Psoas muscle (tissue), 8 donors: ENCODE measurements at places on chromosomes 11 and 22. TPM values are rescaled to one million over a fixed set of nuclear protein-coding genes. Genes with fewer than 3 reads are reported as not detected.

DNA sequence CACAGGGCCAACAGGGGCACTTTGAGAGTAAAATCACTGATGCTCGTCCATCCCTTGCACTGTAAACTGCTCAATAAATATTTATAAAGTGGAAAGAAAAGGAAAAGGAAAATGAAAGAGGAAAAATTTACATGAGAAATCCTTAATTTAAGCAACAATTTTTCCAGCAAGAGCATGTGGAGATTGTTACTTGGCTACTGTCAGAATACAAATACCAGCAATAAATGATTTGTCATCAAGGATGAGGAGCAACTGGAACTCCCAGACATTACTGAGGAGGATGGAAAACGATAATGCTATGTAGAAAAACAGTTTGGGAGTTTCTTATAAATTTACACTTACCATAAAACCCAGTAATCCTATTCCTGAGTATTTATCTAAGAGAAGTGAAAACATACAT lies 123.0 kb downstream of the SGSM3 start:
- DNase-seq, result no peak

DNA sequence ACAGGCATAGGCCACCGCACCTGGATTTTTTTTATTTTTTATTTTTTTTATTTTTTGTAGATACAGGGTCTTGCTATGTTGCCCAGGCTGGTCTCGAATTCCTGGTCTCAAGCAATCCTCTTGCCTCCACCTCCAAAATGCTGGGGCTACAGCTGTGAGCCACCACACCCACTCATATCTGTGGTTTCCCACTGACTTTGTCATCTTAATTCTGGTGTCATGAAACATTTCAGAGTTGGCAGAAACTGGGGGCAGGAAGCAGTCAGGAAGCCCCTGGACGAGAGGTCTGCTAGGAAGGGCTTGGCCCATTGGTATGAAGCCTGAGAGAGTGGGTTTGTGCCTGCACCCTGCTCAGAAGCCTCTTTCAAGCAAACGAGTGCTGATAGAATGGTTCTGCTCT lies 49.1 kb downstream of the COMMD9 start:
- no peak for DNase-seq

DNA sequence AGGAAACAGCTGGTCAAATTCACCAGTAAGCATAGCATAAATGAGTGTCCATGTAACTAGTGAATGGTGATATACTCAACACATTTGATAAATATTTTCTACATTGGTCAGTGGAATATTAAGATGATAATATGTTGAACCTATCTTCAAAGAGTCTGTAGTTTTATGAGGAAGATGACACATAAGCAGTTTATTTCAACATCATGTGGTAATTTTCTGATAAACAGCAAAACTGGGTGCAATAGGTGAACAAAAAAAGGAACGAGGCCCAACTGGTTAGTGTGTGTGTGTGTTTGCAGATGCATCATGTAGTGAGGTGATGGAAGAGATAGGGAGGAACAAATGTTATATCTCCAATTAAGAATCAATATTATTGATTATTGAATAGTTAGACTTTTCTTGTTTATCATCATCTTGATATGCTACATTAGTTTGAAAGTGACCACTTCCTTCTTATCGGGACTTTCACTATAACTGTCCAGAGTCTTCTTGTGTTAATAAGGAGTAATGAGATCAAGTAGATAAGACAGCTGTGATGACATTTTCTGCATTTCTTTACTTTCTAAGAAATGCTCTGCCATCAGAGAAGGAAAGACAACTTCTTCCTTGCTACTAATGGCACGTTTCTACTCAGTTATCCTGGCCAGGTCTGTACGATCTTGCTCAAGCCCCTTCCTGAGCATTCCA lies 270.7 kb downstream of the ETS1 start:
- DNase-seq, result no peak

GRCh38 chr11:104830080-104830479 lies 68.2 kb downstream of the CASP12 start:
- no peak for DNase-seq

- no peak for DNase-seq
Observed at GRCh38 chr11:75896843-75897419, 81.9 kb downstream of the UVRAG start.

GRCh38 chr11:126124231-126124661 lies 61.6 kb upstream of the CDON start:
- DNase-seq, result no peak

DNA sequence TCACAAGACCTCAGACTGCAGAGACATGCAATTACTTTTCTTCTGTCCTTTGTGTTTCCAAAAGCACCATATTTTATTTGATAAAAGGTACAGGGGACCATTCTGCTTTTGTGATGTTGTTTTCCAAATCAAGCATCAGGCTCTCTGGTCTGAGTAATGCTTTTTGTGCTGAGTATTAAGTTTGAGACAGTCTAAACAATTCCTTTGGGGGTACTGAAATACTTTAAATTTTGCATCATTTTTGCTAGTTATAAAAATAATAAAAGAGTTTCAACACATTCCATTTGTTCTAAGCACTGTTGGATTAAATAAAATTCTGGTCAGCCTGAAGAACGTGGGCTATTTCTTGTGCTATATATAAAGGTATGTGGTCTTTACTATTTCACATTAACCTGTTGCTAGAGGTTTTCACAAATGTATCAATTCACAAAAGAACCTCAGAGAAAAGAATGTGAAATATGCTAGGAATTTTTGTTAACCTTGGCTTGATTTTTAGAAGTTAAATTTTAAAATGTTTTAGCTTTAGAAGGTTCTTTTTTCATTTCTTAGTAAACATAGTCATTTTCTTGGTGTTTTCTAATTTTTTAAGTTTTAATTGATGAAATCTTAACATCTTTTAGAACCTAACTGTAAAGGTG lies 61.6 kb downstream of the C22orf31 start:
- DNase-seq, result no peak

- peak; percentile 72 for DNase-seq
Observed at GRCh38 chr11:66363805-66364535, 7.6 kb downstream of the SLC29A2 start.

FGF3 gene
- not detected for total RNA-seq

DNA sequence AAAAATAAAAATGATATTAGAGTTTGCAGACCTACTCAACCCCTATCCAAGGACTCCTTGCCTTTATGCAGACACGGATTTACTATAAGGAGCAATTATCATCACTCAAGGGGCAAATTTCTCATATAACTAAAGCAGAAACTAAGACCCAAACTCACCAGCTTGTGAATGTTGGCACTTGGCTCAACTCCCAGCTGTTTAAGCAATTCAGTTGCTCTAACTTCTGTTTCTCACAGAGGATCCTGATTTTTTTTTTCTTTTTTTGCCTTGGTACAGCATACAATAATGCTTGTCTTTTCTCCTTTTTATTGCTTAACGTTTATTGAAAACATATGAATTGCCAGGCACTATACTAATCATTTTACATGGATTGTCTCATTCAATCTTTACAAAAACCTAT lies 9.6 kb upstream of the CBLIF start:
- no peak for DNase-seq

ART5 gene
- 4.4 TPM for total RNA-seq

GRCh38 chr11:126891556-126892217 lies 108.9 kb downstream of the KIRREL3 start:
- peak; percentile 37 for DNase-seq

F2 gene
- total RNA-seq, result not detected

SEPTIN5 gene
- total RNA-seq, result 8.5 TPM

CHRM1 gene
- total RNA-seq, result not detected

- no peak for DNase-seq
Observed at GRCh38 chr22:35218079-35218478, 39.2 kb upstream of the HMGXB4 start.

VSTM5 gene
- not detected for total RNA-seq

CTNND1 gene
- 33.2 TPM for total RNA-seq

DNA sequence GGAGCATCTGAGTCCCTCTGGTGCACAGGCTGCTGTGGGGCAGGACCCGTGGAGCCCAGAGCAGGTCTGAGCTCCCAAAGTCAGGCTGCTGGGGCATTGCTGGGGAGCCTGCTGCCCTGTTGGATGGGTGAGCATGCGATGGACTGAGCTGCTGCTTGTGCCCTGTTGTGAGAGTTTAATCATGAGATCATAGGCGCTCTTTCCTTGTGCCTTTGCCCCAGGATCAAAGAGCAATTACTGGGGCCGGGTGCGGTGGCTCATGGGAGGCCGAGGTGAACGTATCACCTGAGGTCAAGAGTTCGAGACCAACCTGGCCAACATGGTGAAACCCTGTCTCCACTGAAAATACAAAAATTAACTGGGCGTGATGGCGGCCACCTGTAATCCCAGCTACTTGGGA lies 37.5 kb downstream of the MUC6 start:
- DNase-seq, result no peak

TREH gene
- not detected for total RNA-seq

DNA sequence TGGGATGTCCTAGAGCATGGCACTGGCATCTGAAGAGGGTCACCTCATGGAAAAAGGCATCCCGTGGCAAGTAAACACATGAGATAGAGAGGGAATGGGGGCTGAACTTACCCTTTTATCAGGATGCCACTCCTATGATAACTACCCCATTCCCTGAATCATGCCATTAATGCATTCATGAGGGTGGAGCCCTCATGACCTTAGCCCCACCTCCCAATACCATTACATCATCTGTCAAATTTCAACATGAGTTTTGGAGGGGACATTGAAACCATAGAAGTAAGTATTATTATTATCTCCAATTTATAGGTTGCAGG lies 65.2 kb downstream of the MTNR1B start:
- no peak for DNase-seq

GRCh38 chr11:111366560-111367410 lies 12.3 kb downstream of the POU2AF1 start:
- DNase-seq, result no peak

- no peak for DNase-seq
Observed at GRCh38 chr11:37642296-37642695, 1044.3 kb upstream of the RAG2 start.

LDHAL6A gene
- not detected for total RNA-seq

TMEM151A gene
- not detected for total RNA-seq

DNA sequence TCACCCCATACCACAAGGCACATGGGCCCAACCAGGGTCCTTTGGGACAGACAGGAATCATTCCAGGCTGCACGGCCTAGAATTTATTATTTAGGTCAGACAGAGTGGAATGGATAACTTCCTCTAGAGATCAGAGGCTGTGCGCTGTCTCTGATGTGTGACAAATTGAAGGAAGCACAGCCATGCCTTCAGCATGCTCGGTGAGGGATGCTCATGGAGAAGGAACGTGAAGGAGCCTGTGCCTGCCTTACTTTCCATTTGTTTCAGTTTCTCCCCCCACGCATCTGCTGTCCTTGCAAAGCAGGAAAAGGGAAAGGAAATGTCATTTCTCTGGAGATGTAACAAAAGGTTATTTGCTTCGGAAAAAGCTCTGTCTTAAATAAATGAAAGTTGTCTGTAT lies 644.1 kb downstream of the OPCML start:
- DNase-seq, result no peak

CHID1 gene
- total RNA-seq, result 31.2 TPM

DNA sequence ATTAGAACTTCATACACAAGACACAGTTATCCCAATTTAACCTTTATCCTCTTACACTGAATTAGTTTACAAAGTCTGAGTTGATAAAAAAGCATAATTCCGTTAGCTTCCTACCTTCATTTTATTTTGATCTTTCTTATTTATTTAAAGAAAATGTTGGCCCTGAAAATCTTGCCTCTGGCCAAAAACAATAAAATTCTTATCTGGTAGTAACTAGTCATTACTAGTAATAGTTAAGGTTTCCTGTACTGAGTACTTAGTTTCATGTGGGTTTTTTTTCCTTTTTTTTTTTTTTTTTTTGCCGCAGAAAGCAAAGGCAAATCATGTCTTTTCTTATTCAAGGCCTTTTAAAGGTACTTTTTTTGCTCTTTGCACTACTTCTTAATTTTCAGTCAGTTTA lies 120.6 kb downstream of the PAX6 start:
- DNase-seq, result no peak

- DNase-seq, result no peak
Observed at GRCh38 chr11:33724644-33725035, 11.6 kb downstream of the CD59 start.

GRCh38 chr11:115751243-115752015 lies 247.2 kb upstream of the CADM1 start:
- no peak for DNase-seq

DNA sequence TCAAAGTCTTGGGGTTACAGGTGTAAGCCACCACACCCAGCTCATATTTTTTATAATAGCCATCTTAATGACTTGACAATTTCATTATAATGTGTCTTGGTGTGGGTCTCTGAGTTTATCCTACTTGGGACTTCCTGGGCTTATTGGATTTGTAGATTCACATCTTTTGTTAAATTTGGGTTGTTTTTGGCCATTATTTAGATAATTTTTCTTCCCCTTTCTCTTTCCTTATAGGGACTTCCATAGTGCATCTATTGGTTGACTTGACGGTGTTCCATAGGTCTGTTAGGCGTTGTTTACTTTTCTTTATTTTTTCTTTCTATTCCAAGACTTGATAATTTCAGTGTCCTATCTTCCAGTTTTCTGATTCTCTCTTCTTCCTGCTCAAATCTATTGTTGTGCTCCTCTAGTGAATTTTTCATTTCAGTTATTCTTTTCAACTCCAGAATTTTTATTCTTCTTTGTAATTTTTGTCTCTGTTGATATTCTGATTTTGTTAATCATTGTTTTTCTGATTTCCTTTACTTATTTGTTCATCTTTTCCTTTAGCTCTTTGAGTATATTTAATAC lies 45.6 kb downstream of the RRM1 start:
- no peak for DNase-seq

GRCh38 chr22:44130076-44130711 lies 50.5 kb upstream of the PARVG start:
- no peak for DNase-seq

GRCh38 chr22:46465345-46465720 lies 72.1 kb downstream of the CELSR1 start:
- DNase-seq, result no peak

- DNase-seq, result no peak
Observed at GRCh38 chr11:125236072-125236825, 71.7 kb downstream of the PKNOX2 start.

CSNK2A3 gene
- total RNA-seq, result 1.2 TPM

OR2D2 gene
- not detected for total RNA-seq

OR5T2 gene
- not detected for total RNA-seq
